ENCODE measurements at places on chromosomes 5 and 9. TPM values are rescaled to one million over a fixed set of nuclear protein-coding genes. Genes with fewer than 3 reads are reported as not detected.

The MARCHF11 gene
- 0.26 TPM for total RNA-seq

The IFNA7 gene
- total RNA-seq = not detected

The TMEM215 gene
- 0.21 TPM for total RNA-seq

The LECT2 gene
- not detected for total RNA-seq

Data from urinary bladder (tissue), 4 donors.